ENCODE measurements at places on chromosomes 13 and 19. TPM values are rescaled to one million over a fixed set of nuclear protein-coding genes. Genes with fewer than 3 reads are reported as not detected.
A peak's percentile ranks its signal among the peaks of the same experiment; 100 is the strongest.

DNA sequence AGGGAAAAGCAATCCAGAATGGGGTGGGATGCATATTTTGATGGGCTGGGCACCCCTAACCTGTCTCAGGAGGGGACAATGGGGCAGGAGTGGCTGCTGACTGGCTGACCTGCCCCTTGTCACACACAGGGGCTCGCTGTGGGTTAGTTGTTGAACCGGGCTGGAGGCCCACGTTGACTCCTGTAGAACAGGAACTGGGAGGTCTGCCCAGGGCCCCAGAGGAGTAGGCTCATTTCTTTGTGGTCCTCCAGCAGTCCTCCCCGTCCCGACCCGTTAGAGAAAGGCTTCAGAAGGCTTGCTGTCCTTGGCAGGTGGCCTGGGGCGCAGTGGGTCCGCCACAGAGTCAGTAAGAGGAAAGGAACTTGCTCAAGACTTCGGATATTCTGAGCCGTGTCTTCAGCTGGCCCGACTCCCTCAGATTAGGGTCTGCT lies 70.1 kb downstream of the COL4A1 start:
- no peak for DNase-seq
- no peaks in the 10 kb centered on the region for H3K4me1 ChIP-seq
- no peaks in the 10 kb centered on the region for H3K36me3 ChIP-seq
- no peak overlapping the region for H3K4me3 ChIP-seq

DNA sequence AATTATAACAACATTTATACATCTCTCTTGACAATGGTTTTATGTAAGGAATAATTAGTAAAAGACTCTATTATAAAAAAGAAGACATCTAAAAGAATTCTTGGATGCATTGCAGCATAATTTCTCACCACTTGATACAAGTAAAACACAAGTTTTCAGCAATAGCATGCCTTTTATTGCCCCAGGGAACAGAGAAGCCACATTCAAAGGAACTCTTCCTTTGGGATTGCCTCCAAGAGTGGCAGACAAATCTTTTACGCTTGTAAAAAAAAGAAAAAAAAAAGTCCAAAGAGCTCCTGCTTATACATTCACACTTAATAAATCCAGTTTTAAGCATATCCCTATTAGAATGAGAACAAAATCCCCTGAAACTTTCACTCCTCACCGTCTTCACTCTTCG lies 2357.8 kb upstream of the PCDH20 start:
- H3K4me3 ChIP-seq = no peak overlapping the region
- DNase-seq = no peak
- no peaks in the 10 kb centered on the region for H3K36me3 ChIP-seq
- H3K27me3 ChIP-seq = no peaks in the 10 kb centered on the region
- H3K4me1 ChIP-seq = no peaks in the 10 kb centered on the region

DNA sequence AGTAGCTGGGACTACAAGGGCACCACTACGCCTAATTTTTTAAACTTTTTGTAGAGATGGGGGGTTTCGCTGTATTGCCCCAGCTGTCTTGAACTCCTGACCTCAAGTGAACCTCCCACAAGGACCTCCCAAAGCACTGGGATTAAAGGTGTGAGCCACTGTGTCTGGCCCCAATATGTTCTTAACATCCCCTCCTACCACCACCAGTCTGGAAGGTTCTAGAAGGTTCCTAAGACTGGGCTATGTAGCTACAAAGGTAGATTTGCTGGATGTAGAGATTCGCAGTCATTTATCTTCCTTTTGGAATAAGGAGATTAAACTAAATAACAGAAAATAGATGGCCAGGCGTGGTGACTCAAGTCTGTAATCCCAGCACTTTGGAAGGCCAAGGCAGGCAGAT lies 5.3 kb downstream of the HSD17B14 start:
- no peak for DNase-seq
- no peak overlapping the region for H3K4me3 ChIP-seq
- H3K27me3 ChIP-seq = no peaks in the 10 kb centered on the region
- H3K4me1 ChIP-seq = peaks cover 8% of the 10 kb centered on the region

GRCh38 chr19:40419066-40419612 lies 6.0 kb upstream of the PRX start:
- H3K27ac ChIP-seq = no peak overlapping the region
- H3K27me3 ChIP-seq = no peaks in the 10 kb centered on the region
- no peak for DNase-seq
- H3K4me1 ChIP-seq = peaks cover 13% of the 10 kb centered on the region

DNA sequence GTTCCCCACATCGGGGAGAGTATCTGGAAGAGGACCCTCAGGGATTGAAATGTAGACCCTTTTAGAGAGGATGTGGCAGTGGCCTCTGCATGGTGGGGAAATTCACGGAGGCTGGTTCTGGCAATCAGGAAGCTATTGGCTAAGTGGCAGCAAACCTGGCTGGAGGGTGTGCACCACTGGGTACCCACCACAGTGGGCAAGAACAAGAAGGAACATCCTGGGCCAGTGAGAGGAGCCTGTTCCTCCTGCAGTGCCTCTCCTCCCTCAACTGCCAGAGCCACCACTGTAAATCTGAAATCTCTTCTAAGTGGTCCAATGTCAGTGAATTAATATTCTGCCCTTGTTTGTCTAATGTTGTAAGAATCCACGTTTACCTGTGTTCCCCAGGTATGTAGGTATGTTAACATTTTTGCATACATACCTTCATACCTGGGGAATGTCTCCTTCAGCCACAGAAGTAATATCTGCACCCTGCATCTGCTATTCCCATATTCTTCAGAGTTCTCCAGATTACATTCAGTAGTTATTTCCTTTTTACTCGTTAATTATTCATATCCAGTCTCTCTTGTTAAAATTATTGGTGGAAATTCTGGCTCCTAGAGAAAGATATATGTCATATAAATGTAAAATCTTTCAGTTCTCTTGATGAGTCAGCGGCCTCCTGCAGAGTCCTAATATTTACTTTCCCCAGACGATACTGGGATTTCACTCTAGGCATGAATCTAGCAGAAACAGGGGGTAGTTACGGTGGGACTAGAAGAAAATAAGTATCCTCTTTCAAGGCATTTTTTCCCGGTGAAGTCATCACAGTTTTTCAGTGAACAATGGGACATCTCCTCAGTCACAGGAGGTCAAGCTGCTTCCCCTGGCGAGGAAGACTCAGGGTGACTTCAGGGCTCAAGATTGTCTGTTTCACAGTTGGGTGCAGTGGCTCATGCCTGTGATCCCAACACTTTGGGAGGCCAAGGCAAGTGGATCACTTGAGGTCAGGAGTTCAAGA lies 148.3 kb downstream of the MYO16 start:
- H3K4me3 ChIP-seq = no peak overlapping the region
- no peaks in the 10 kb centered on the region for H3K4me1 ChIP-seq
- H3K36me3 ChIP-seq = no peaks in the 10 kb centered on the region
- no peak overlapping the region for H3K27ac ChIP-seq
- no peak for DNase-seq

- DNase-seq = no peak
- H3K4me3 ChIP-seq = no peak overlapping the region
- no peaks in the 10 kb centered on the region for H3K4me1 ChIP-seq
- no peaks in the 10 kb centered on the region for H3K27me3 ChIP-seq
Measured at GRCh38 chr19:15404097-15404779, 14.6 kb downstream of the AKAP8L start.

GRCh38 chr19:51339313-51339686 lies 2.6 kb downstream of the VSIG10L start:
- H3K27ac ChIP-seq = peak overlapping the region; percentile 62
- no peaks in the 10 kb centered on the region for H3K27me3 ChIP-seq
- peaks cover 15% of the 10 kb centered on the region for H3K4me1 ChIP-seq
- no peak for DNase-seq
- peak overlapping the region; percentile 81 for H3K4me3 ChIP-seq

DNA sequence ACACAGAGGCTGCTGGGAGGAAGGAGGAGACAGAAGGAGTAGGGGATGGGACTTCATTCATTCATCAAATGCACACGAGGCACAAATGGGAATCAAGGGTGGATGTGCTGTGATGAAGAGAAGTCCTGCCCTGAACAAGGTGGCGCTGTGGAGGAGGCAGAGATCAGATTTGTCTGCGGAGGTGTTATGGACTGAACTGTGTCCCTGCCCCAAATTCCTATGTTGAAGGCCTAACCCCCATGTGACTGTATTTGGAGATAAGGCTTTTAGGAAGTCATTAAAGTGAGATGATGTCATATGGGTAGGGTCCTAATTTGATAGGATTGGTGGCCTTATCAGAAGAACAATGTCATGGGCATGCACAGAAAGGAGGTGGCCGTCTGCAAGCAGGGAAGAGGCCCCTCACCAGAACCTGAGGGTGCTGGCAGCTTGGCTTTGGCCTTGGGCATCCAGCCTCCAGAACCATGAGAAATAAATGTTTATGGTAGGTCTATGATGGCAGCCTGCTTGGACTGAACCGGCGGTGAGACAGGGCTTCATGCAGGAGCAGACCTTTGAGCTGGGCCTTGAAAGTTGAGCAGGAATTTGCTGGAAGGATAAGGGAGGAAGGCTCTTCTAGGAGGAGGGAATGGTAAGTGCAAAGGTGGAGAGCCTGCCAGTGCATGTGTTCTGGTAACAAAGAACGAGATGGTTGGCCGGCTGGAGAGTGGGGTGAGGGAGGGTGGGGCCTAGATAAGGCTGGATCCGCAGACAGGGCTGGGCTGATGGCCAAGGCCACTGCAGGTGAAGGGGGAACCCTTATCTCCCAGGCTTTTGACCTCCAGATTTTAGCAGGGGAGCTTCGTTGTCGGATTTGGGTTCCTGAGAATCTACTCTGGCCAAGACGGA lies 2.7 kb upstream of the CEBPA start:
- DNase-seq = no peak
- H3K4me3 ChIP-seq = no peak overlapping the region
- H3K27me3 ChIP-seq = peaks cover 8% of the 10 kb centered on the region
- no peaks in the 10 kb centered on the region for H3K4me1 ChIP-seq

The ZNF816 gene
- 17.1 TPM for polyA plus RNA-seq

The LILRB2 gene
- polyA plus RNA-seq = not detected

The DLL3 gene
- 0.25 TPM for polyA plus RNA-seq

DNA sequence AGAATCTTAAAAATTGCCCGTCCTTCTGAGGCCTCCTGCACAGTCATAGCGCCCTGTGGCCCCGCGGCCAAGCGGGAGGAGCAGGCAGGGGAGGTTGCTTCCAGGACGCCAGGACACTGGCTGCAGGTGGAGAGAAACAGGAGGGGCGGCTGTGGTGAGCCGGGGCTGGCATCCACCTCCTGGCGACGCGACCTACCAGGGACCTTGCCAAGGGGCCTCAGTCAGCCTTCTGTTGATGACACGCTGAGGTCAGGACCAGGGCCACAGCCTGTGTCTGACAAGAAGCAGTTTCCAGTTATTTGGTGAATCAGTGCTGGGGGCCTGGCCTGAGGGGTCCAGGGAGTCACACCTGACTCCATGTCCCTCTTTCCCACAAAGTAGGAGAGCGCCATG lies 13.3 kb upstream of the MKNK2 start:
- no peaks in the 10 kb centered on the region for H3K27me3 ChIP-seq
- no peaks in the 10 kb centered on the region for H3K36me3 ChIP-seq
- H3K4me1 ChIP-seq = peaks cover 31% of the 10 kb centered on the region
- no peak for DNase-seq
- H3K4me3 ChIP-seq = no peak overlapping the region

The BEST2 gene
- polyA plus RNA-seq = not detected

The SYNE4 gene
- not detected for polyA plus RNA-seq

DNA sequence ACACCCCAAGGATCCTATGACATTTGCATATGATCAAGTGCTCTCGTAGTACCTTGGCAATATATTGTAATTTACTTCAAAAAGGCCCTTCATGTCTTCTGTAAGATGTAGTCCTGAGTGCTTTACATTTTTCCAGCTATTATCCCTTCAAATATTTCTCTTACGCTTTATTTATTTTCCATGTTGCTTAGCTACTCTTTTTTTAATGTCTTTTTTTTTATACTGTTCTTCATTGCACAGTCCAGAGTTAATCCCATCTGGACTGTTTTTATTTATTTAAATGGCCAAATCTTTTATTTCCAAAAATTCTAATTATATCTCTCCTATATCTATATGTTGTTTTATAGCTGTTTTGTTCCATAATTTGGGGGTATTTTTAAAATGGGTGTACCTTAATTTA lies 371.3 kb downstream of the SLC7A1 start:
- DNase-seq = no peak
- H3K4me1 ChIP-seq = no peaks in the 10 kb centered on the region
- H3K27ac ChIP-seq = no peak overlapping the region

The ERFL gene
- polyA plus RNA-seq = not detected

DNA sequence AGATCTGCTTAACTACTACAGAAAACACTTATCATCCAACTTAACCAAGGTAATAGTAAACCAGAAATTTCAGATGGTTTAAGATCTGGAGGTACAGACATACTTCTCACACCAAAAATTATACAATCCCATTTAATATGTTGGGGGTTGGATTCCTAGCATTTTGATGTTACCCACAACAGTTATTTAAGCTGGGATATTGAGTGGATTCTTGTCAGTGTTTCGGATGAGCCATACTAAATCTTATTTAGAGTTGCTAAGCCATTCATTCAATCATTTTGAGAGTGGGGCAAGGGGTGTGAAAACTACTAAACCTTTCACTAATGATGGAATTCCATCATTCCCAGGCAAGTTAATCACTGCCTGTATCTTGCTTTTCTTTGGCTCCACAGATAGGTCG lies 40.6 kb downstream of the KATNAL1 start:
- no peaks in the 10 kb centered on the region for H3K4me1 ChIP-seq
- no peak overlapping the region for H3K27ac ChIP-seq
- no peak overlapping the region for H3K4me3 ChIP-seq
- no peaks in the 10 kb centered on the region for H3K36me3 ChIP-seq

- H3K27me3 ChIP-seq = no peaks in the 10 kb centered on the region
- DNase-seq = no peak
- peaks cover 24% of the 10 kb centered on the region for H3K4me1 ChIP-seq
- H3K36me3 ChIP-seq = no peaks in the 10 kb centered on the region
Measured at GRCh38 chr13:49246850-49247642, 679 bp upstream of the CDADC1 start.

DNA sequence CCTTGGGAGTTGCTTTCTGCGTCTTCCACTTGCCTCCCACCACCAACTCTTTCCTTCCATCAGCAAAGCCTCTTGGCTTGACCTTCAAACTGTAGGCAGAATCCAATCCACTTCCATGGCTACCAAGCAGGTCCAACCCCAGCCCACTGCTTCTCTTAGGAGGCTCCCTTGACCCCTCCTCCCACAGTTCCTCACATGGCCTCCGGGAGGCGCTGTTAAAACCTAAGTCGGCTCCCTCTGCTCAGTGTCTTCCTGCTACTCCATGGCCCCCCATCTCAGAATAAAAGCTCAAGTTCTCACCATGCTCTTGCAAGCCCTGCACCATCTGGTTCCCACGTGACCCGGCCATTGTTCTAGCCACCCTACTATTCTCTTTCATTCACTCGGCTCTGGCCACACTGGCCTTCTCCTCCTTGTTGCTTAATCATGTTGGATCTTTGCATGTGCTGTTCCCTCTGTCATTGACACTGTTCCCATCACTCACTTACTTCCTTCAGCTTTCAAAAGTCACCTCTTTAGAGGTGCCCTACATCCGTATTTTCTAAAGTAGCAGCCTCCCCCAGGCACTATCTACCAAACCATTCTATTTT lies 7.5 kb downstream of the IZUMO2 start:
- no peaks in the 10 kb centered on the region for H3K4me1 ChIP-seq
- DNase-seq = no peak
- H3K27me3 ChIP-seq = no peaks in the 10 kb centered on the region
- H3K27ac ChIP-seq = no peak overlapping the region

The LILRB3 gene
- 0.49 TPM for polyA plus RNA-seq

Data from CD8-positive, alpha-beta memory T cell (primary cell).